ENCODE measurements at places on chromosomes 11 and 22. TPM values are rescaled to one million over a fixed set of nuclear protein-coding genes. Genes with fewer than 3 reads are reported as not detected.

Gene DGCR6L
- total RNA-seq, result 38.7 TPM

Gene OR5T2
- total RNA-seq, result not detected

- no peaks in the 10 kb centered on the region for H3K4me1 ChIP-seq
- DNase-seq, result no peak
- H3K36me3 ChIP-seq, result no peaks in the 10 kb centered on the region
- H3K27me3 ChIP-seq, result no peaks in the 10 kb centered on the region
- H3K4me3 ChIP-seq, result no peak overlapping the region
Measured at GRCh38 chr11:61080986-61081590, 21.2 kb upstream of the CD5 start.

DNA sequence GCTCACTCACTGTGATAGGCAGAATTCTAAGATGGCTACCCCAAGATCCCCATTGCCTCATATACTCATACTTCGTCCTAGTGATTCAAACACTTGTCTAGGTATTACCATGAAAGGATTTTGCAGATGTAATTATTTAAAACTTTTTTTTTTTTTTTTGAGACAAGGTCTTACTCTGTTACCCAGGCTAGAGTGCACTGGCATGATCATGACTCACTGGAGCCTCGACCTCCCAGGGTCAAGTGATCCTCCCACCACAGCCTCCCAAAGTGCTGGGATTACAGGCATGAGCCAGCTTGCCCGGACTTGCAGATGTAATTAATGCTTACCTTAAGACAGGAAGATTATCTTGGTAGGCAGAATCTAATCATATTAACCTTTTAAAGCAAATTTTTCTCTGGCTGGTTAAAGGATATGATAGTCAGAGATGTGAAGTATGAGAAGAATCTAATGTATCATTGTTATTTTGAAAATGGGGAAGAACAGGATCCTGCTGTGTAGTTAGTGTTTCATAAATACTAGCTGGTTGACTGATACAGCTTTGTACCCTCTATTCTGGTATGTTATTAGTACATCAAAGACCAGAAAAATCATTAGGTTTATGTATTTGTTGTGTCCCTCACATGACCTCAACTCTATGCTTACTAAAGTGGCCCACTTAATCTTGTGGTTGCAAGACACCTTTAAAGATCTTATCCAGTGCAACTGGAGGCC is 35.5 kb downstream of the C2CD3 start:
- no peaks in the 10 kb centered on the region for H3K27me3 ChIP-seq
- H3K4me3 ChIP-seq, result no peak overlapping the region
- peaks cover 10% of the 10 kb centered on the region for H3K4me1 ChIP-seq
- H3K36me3 ChIP-seq, result peaks cover 11% of the 10 kb centered on the region

Data from lung (tissue), 17 donors.